ENCODE measurements at places on chromosomes 11 and 22.

- no peak for DNase-seq
Observed at GRCh38 chr11:99271527-99271926, 250.8 kb downstream of the CNTN5 start.

GRCh38 chr11:108063410-108063809 lies 54.7 kb downstream of the CUL5 start:
- DNase-seq: no peak

DNA sequence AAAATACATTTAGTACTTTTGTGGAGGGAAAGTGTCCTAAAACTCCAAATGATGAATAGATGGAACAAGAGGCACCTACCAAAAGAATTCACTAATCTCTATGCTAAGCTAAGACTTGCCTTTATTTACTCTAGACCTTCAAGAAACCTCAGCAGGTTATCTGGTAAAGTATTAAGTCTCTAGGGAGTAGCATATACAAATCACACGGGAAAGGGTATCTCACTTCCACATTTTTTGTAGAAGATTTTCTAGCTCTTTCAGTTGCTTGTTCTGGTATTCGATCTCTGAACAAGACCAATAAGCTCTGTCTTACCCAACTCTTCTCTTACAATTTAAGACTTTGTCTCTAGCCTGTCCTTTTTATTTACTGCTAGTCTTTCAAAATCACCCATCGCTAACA lies 18.1 kb upstream of the CADM1 start:
- DNase-seq: no peak

GRCh38 chr22:25475257-25476022 lies 89.0 kb upstream of the GRK3 start:
- no peak for DNase-seq

GRCh38 chr22:36359470-36359996 lies 28.2 kb downstream of the MYH9 start:
- DNase-seq: peak; percentile 50

DNA sequence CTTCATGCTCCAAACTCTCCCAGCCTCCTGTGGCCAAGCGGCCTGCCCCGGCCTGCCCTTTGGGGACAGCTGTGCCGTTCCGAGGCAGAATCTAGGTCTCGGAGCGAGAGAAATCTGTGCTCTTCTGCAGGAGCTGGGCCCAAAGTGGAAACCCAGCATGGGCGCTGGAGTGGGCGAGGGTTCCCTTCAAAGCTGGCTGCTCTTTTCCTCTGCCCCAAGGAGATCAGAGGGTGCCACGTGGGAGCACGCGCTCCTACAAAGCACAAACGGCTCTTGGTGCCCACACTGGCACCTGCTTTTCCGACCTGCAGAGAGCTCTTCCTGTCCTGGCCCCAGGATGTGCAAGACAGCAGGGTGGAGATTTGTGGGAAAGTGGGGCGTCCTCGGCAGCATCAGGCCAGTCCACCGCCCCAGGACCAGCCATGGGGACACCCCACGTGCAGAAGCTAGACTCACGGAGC lies 6.9 kb downstream of the OSBPL5 start:
- DNase-seq: peak; percentile 51

DNA sequence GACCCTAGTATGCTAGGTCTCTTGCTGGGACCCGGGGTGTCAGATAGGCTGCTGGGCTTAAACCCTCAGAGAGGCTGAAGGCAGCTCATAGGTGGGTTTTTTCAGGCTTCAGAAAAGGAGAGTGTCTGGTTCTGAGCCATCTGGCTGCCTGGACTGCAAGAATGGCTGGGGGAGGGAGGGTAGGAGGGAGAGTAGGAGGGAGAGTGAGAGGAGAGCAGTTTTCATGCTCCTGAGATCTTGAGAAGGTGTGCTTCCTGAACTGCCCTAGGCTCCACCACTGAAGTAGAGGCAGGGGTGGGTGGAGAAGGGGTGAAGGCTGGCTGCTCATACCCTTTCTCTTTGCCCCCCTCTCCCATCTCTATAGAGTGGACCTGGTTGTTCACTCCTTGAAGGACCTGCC lies 4.6 kb downstream of the HMBS start:
- DNase-seq: peak; percentile 1

GRCh38 chr11:2310786-2311352 lies 9.1 kb downstream of the TSPAN32 start:
- DNase-seq: peak; percentile 48

- DNase-seq: no peak
Observed at GRCh38 chr11:115257678-115258077, 246.5 kb downstream of the CADM1 start.

- DNase-seq: no peak
Observed at GRCh38 chr11:111378861-111379601, at the start of gene POU2AF1. TSS of gene POU2AF1 (minus strand) at chr11:111379275. CDS start at chr11:111379177, 98 bp downstream.

Measured in right cardiac atrium (tissue), 5 donors.